ENCODE measurements at places on chromosomes 1 and 21.

- no peak for DNase-seq
These were observed 36.9 kb upstream of the PADI2 start for GRCh38 chr1:17156108-17156507.

DNA sequence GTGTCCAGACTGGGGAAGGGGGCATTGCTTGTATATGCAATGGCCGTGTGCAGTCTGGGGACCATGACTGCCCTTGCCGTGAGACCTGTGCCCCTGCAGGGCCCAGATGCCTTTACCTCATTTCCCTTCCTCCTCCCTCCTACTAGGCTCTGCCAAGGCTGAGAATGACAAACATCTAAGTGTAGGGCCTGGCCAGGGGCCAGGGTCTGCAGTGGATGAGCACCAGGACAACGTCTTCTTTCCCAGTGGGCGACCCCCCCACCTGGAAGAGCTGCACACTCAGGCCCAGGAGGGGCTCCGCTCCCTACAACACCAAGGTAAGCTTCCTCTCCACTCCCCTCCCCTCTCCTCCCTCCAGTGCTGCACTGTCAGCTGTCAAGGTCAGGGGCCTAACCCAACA lies 49.5 kb downstream of the YARS1 start:
- no peak for DNase-seq

- DNase-seq: peak; percentile 100
These were observed at the start of gene DDOST for GRCh38 chr1:20661207-20662109. Gene DDOST, minus strand, starts transcription at chr1:20661369. Its CDS starts 19 bp downstream, at chr1:20661350.

- DNase-seq: no peak
These were observed 20.9 kb downstream of the SLC1A7 start for GRCh38 chr1:53121319-53122172.

GRCh38 chr1:90144820-90145219 lies 149.9 kb downstream of the ZNF326 start:
- no peak for DNase-seq

DNA sequence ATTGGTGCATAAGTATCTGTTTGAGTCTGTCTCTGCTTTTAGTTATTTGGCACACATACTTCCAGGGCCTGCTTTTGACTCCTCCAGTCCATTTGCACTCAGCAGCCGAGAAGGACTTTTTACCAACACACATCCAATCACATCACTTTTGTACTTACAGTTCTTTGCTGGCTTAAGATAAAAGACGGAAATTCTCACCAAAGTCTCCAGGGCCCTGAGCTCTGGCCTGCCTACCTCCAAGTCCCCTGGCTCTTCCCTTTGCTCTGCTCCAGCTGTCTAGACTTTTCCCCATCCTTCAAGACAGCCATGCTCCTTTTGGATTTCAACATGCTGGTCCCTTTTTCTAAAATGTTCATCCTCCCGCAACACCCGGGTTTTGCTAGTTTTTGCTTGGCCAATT lies 2.2 kb upstream of the EVA1C start:
- DNase-seq: no peak

- peak; percentile 69 for DNase-seq
These were observed at the start of gene DPM3 for GRCh38 chr1:155139895-155140629. Gene DPM3, minus strand, starts transcription at chr1:155140531. Its CDS starts 291 bp downstream, at chr1:155140240.

GRCh38 chr21:46185716-46186115 lies 1.5 kb upstream of the SPATC1L start:
- peak; percentile 38 for DNase-seq

- no peak for DNase-seq
These were observed 15.1 kb downstream of the NFASC start for GRCh38 chr1:204885790-204886189.

- DNase-seq: no peak
These were observed 56.1 kb downstream of the MIER1 start for GRCh38 chr1:66980745-66981367.

- DNase-seq: no peak
These were observed 7.1 kb downstream of the RIIAD1 start for GRCh38 chr1:151728151-151729054.

GRCh38 chr1:148363439-148363810 lies 119.7 kb downstream of the PPIAL4G start:
- no peak for DNase-seq

DNA sequence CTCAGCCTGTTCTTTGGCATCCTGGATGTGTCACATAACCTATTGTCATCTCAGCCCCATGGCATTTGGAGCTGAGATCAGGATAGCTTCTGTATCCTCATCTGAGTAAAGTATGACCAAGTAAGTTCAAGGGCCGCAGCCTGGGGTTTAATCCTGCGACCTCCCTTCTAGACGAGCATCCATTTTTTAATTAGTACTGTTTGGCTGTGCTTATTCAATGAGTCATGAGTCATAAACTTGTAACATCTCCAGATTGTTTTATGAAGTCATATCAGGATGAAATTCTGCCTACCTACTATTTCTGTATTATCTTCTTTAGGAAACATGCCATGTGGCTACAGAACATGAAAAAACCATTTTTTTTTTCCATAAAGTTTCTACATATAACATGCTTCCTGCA lies 119.1 kb downstream of the ERG start:
- DNase-seq: no peak

DNA sequence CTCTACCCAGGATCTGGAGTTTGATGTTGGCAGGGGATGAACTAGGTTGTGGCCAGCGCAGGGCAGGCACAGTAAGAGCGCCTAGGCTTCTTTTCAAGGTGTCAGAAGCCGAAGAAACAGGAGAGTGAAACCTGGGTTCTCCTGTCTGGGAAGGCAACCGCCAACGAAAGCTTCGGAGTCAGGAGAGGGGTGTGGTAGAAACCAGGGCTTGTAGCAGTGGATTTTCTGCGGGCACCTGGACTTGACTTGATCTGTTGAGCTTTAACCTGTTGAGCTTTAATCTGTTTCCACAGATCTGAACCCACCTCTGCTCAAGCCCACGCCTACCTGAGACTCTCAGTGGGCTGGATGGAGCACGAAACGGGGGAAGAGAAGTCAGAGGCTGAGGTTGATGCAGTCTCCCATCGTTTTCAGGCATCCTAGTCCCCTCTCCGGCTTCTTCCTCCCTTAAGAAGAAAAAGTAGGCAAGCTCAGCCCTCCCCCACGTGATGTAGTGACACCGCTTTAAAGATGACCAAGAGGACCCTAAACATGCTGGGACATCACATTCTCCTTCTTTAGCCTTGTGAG lies 9.3 kb downstream of the HLX start:
- DNase-seq: no peak

- no peak for DNase-seq
These were observed 17.3 kb upstream of the IRF2BP2 start for GRCh38 chr1:234627009-234627950.

- no peak for DNase-seq
These were observed 47.6 kb upstream of the DMRTB1 start for GRCh38 chr1:53411541-53412152.

- no peak for DNase-seq
These were observed 699 bp upstream of the IL23R start for GRCh38 chr1:67165468-67166041.

DNA sequence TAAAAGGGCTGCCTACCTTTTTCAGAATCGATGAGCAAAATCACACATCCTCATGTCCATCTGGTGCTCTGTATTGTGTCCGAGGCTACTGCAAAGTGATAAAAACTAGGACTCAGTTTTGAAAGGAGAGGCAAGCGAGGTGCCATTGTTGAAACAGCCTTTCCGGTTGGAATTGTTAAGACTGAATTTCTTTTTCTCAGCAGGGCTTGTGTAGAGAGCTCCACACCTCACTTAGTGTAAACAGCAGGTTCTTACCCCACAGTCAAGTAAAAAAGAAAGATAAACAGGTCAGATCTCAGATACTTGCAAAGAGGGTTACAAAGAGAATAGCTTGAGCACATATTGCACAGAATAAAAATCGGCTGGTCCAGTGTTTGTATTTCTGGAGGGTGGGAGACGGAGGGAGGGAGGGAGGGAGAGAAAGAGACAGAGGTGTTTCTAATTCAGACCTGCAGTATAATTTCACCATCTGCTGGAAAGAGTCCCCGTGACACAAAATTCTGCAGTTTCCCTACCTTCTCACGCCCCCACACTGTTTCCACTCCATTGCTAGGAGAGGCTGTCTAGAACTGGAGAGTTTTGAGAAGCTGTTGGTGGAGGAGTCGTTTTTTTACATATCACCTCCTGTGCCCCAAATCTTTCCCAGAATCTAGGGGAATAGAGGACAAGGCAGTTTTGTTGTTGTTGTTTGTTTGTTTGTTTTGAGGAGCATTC lies 82.5 kb downstream of the EDEM3 start:
- DNase-seq: no peak

- DNase-seq: no peak
These were observed 478 bp upstream of the PRDM2 start for GRCh38 chr1:13699510-13699909.

- DNase-seq: no peak
These were observed at the start of gene KCNK1 for GRCh38 chr1:233613252-233614172. Gene KCNK1, plus strand, starts transcription at chr1:233614106. Its CDS starts 66 bp downstream, at chr1:233614172.

DNA sequence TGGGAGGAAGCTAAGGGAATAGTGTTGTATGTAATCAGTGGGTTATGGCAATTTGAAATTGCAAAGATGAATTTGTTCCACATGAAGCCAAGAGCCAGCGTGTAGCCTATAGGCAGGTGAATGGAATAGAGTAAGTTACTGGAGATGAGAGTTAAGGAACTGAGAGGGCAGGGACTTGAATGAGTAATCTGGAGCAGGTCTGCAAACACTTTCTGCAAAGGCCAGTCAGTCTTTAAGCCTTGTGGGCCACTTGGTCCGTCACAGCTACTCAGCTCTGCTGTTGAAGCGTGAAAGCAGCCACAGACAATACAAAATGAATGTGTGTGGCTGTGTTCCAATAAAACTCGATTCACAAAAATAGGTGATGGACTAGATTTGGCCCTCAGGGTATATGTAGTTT lies 29.2 kb downstream of the SZT2 start:
- DNase-seq: no peak

DNA sequence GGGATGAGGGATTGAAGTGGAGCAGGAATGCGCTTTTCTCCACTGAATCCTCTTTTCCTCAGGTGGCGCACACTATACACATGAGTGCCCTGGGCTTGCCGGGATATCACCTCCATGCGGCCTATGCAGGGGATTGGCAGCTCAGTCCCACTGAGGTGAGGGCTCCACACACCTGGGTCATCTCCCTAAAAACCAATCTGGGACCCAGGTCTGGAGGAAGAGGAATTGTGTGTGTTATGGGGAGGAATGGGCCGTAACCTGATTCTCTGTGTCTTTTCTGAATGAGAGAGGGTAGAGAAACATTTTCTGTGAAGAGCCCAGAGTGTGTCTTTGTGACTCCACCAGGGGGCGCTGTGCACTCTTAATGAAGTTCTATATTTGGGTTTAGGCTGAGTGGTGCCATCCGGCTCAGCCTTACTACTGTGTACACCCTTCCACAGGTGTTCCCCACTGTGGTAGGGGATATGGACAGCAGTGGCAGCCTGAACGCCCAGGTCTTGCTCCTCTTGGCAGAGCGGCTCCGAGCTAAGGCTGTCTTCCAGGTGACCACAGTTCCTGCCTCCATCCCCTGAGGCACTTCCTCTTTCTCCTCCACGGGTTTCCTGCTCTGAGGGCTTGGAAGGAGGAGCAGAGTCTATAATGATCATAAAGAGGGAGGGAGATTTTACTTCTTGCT lies 1.5 kb downstream of the TOMM40L start:
- DNase-seq: peak; percentile 56

DNA sequence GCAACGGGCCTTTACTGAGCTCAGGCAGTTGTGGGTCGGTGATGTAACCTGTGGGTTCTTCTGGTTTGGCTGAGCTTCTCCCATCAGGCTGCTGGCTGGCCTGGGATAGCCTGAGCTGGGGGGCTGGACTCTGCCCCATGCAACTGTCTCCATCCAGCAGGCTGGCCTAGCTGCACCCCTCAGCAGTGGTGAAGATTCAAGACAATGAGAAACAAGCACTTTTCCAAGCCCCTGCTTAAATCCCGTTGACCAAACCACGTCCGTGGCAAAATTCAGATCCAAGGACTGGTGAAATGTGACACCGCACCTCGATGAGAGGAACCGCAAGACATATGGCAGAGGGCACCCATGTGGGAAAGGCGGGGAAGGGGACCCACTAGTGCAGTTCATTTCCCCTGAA lies 25.6 kb downstream of the PRSS38 start:
- DNase-seq: no peak

GRCh38 chr1:25989440-25990234 lies 8.2 kb downstream of the PAFAH2 start:
- DNase-seq: no peak

DNA sequence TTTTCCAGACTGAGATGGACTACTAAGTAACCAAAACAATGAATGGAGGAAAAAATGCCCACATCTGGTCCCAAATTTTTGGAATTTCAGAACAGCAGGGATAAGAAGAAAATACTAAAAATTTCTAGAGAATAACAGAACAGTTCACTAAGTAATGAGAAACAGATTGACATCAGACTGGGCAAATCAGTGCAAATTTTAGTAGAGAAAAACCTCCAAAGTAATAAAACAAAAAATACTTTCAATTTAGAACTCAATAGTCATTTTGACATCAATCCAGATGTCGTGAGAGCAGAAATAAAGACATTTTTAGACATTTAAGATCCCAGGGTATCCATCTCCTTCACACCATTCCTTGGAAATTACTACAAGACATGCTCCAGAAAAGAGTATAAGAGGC lies 39.3 kb downstream of the CRP start:
- no peak for DNase-seq

DNA sequence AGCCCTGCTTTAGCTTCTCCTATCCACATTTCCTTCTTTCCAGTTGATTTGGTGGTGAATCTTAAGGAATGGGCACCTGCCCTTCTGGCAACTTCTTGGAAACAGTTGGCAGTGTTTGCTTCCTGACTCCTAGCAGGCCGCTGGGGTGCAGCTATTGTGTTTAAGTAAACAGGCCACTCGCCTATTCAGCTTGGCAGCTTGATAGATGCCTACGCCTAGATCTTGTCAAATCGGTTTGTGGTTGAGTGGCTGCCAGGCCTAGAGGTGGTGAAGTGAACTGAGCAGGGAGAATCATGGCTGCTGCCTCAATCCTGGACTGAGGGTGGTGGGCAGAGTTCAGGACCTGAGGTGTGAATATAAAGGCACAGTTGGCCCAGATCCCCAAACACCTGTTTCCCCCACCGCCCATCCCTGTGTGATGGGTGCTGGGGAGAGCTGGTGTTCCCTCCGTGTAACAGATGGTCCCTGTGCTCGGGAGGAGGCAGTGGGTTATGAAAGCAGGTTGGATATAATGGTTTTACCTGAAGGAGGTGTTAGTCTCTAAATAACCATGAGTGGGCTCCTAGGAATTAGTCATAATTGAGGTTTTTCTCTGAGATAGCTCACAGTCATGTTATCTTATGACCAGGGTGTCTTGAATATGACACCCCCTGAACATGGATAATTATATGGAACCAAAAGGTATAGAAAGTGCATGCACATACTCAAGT lies 940 bp upstream of the PLA2G2C start:
- DNase-seq: no peak

GRCh38 chr1:201258763-201259230 lies 24.5 kb upstream of the PKP1 start:
- DNase-seq: no peak
